Stimulated activated CD8-positive, alpha-beta memory T cell treated with anti-CD3 and anti-CD28 coated beads, Interleukin-15, amount 100 ng/mL, for 48 hours (primary cell): ENCODE measurements at places on chromosomes 3 and 15.

DNA sequence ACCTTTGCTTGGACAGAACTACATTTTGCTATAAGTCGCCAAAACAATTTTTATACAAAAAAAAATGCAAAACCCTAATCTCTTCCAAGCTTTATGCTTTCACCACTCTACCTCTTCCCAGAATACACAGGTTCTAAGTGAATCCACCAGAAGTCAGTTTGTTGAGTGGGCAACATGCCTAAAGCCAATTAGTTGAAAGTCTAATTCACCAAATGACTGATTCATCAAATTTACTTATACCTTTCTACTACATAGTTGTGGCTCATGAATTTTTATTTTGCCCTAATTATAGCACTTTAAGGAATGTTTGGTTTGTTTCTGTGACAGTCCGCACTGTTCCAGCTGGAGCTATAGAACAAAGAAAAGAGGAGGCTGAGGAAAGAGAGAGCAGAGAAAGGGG lies 265.9 kb upstream of the TGFBR2 start:
- DNase-seq: no peak

GRCh38 chr15:100818927-100819326 lies 60.7 kb upstream of the ALDH1A3 start:
- no peak for DNase-seq

DNA sequence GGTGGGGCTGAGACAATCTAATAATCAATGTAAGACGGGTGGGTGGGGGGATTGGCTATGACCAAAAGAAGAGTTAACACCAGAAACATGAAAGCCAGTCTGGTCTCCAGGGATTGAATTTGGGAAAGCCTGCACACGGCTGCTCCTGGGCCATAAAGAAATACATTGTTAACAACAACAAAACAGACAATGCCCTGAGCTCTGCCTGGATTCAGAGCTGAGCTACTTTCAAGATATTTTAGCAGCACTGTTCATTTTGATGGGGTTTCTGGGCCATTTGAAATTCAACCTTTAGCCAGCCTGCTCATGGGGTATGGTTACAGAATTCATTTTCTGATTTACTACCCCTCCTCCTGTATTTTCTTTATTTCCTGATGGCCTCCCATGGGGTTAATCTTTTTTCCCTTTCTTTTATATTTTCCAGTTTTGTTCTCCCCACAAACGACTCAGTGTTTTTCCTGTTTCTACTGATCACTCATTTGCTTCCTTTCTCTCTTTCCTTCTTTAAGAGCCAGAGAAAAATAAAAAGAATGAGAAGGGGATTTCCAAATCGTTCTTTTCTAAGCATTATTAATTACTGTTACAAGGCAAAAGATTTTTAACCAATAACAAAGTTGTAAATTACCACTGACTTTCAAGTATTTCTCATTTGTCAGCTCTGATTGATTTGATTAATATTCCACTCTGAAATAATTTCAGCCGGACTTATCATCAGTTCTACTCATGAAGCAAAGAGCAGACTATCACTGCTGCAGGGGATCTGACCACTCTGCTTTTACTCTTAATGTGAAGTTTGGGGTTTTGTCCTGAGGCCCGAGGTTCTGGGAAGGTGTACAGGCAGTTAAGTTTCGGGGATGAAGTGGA lies 19.6 kb downstream of the NR2F2 start:
- DNase-seq: no peak

DNA sequence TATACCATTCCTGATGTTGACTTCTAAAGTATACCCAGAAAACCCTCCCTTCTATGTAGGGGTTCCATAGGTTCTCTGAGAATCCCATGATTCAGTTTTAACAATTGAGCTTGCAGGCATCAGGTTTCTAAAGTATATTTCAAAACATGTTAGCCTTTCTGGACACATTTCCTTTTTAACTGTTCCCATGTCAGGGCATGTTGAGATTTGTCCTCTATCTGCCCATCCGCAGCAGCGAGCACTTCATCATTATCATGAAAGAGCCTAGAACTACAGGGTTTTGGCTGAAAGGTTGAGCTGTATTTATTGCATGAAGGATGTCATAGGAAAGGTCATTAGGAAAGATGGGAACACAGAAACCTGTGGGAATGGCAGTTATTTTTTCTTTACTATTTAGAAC lies 201.1 kb upstream of the BHLHE40 start:
- DNase-seq: no peak

GRCh38 chr3:3296979-3297381 lies 117.5 kb upstream of the CRBN start:
- no peak for DNase-seq

- no peak for DNase-seq
Measured at GRCh38 chr3:152084441-152085158, 184.1 kb upstream of the MBNL1 start.

DNA sequence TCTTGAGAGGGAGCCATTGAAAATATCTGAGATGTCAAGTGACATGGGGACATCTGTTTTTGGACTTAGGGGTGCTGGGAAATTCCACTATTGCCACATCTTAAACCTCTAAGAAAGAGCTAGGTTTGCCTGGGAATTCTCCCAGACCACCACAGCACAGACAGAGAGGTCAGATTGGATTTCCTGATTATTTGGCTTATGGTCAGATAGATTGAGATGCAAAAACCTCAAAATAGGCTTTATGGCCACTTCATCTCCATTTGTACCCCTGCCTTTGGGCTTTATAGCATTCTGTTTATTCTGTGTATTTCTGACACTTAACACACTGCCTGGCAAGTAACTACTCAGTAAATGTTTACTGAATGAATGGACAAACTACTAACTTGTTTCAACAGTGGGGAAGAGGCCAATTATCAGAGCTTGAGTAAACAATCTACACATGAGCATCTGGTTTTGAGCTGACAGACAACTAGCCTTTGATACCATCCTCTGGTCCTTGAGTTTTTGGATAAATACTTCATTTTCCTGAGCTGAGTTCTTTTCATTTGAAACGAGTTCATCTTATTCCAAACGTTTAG lies 81.8 kb downstream of the TP63 start:
- DNase-seq: no peak

DNA sequence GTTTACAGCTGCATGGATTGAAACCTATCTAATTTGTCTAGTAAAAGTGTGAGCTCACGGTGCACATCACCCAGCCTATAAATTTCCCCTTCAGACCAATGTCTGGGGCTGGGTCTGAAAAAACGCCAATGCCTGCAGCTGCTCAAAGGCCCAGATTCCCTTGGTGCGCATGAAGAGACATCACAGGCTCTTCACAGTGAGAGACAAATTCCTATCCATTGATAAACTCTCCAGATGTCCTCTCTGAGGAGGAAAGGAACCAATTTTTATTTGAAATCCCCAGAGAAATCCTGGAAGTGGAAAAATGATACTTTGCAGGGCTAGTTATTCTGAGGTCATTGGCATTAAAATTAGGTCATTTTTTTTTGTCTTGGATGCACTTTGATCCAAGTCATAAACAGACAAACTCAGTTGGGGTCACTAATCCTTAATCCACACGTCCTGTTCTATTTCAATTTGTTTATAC lies 360.5 kb downstream of the EPHA3 start:
- no peak for DNase-seq

GRCh38 chr15:62846131-62846804 lies 196.3 kb upstream of the TPM1 start:
- DNase-seq: no peak

GRCh38 chr3:174613173-174613572 lies 246.0 kb upstream of the NAALADL2 start:
- DNase-seq: no peak

GRCh38 chr15:65945616-65946015 lies 76.3 kb downstream of the RAB11A start:
- DNase-seq: no peak

DNA sequence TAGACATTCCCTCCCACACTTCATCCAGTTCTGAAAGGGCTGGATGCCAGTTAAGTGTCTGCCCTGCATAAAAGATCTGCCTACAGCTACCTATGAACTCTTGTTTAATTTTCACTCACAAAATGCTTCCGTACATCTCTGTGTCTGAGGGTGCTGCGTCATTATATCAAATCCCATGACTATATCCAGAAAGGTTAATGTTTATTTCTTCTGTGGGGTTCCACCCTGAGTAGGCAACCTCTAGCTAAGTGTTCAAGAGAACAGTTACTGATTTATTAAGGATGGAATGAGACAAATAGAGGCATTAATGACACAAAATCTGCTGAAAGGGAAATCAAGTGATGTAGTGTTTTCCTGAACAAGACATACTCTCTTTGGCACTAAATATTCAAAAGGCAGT lies 220.2 kb downstream of the MTHFS start:
- DNase-seq: no peak

GRCh38 chr15:28114721-28115622 lies 15.9 kb upstream of the OCA2 start:
- DNase-seq: no peak

DNA sequence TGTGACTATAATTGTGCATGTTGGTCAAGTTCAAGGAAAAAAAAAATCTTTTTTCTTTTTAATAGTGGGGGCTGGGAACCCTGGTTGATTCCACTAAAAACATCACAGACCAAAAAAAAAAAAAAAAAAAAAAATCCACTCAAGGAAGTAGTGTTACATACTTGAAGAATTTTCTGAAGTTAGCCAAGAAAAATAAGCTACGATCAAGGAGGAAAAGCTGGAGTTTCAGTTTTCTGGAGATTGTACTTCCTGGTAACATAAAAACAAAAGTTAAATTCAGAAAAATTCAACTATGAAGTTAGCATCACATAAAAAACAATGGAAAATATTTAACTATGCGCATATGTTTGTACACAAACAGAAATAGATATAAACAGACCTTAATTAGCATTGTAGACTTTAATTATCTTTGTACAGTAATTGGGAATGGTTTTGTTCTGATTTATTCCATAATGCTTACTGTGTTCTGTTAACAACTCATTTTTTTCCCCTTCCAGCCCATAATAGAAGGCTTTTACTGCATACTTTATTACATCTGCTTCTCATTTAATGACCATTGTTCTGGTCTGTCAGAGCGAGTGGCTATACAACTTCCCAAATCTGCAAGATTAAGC lies 194.3 kb downstream of the RORA start:
- no peak for DNase-seq

GRCh38 chr15:77107068-77107467 lies 36.2 kb upstream of the TSPAN3 start:
- DNase-seq: no peak
